8988T (cell line): ENCODE measurements at places on chromosomes 2 and 18.

DNA sequence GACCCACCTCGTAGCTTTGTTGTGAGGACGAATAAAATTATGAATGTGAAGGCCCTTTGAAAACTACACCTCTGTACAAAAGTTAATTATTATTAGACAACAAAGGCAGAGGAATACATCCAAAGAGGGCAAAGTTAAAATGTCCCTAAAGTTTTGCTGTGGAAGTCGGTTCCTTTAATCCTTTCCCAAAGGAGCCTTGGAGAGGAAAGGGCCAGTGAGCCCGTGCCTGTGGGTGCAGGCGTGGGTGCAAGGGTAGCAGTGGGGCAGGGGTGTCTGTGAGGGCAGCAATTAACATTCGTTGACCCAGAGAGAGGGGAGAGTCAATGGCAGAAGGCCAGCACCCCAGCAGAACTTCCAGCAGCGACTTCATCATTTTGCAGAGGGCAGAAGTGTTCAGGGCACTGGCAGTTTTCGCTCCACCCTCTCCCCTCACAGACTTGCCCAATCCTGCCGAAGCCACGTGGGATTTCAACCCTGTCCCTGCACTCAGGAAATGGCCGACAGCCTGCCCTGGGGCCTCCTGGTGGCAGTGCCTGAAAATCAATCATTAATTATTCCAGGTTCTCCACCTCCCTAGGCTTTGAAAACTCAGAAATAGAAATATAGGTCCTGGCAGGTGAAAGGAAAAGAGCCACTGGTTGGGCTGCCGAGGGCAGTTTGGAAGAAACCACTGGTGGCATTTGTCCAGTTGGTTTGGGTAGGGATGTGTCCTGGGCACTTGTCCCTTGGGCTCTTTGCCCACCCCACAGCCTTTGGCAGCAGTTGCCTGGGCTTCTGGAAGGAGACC is 4.2 kb upstream of the PAX8 start:
- DNase-seq, result peak; percentile 28

DNA sequence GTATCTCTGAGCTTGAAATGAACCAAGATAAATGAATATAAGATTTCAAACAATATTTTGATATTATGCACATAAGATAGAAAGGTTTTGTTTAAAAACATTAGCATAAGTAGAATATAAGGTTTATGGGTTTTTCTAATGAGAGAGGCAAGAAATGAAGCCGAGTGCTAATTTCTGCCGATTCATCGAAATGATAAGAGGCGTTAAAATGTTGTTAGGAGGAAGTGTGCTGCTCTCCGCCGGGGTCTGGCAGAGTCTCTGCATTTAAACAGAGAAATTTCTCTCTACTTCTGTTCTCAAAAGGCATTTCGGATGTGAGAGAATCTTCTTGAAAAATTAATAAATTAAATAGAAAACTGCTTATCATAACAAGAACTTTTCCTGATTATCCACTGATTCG is 83.6 kb downstream of the MRPS9 start:
- DNase-seq, result no peak

DNA sequence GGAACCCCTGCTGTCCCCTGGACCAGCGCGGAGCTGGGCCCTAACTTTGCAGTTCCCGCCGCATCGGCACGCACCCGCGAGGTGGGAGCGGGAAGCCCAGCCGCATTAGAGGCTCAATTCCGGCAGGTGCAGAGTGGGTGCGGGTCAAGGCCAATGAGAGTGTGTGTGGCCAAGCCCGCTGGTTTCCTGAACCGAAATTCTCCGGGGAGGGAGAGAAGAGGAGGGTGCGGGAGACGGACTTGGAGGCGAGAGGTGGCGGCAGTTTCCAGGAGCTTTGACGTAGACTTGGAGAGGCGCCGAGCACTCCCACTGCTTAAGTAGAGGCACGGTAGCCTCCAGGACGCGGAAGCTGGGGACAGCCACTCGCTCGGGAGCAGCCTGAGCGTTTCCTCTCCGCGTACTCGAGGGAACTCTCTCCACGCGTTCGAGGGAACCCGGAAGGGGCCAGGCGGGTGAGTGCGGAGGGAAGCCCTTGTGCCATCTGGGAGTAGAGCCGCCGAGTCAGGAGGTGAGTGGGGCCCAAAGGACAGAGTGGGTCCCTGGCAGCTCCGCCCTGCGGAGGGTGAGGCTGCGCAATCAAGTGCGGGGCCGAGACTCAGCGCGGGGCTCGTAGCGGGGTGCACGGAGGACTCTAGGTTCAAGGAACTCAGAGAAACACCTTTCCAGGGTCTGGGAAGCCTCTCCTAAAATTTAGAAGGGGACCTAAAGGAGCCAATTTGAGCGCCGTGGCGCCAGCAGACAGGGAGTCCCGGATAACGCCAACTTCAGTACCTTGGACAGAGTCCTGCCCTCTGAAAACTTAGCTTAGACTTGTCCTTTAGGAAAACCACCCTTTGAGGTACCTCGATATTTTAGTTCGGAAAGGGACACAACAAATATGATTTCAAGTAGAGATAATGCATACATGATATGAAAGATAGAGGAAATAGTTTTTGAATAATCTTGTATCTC is at the start of gene FAM237A:
Gene FAM237A (plus strand): TSS at position 413 of the 951 bp plus-strand sequence. CDS start 1,750 bp downstream, outside the sequence.
- DNase-seq, result no peak

DNA sequence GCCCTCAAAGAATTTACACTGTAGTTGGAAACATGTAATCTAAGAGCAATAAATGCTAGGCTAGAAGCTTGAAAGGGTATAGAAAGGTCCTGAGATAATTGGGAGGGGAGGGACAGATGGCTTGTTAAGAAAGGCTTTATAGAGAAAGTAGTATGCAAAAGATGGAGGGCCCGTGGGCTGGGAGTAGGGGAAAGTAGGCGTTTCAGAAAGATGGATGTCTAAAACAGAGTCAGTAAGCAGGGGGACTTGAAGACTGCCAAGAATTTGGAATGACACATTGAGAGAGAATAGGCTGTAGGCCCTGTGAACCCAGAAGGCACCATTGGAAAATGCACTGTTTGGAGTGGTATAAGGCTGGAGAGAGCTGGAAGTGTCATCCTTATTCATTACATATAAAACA is 822 bp downstream of the PSMG2 start:
- no peak for DNase-seq

DNA sequence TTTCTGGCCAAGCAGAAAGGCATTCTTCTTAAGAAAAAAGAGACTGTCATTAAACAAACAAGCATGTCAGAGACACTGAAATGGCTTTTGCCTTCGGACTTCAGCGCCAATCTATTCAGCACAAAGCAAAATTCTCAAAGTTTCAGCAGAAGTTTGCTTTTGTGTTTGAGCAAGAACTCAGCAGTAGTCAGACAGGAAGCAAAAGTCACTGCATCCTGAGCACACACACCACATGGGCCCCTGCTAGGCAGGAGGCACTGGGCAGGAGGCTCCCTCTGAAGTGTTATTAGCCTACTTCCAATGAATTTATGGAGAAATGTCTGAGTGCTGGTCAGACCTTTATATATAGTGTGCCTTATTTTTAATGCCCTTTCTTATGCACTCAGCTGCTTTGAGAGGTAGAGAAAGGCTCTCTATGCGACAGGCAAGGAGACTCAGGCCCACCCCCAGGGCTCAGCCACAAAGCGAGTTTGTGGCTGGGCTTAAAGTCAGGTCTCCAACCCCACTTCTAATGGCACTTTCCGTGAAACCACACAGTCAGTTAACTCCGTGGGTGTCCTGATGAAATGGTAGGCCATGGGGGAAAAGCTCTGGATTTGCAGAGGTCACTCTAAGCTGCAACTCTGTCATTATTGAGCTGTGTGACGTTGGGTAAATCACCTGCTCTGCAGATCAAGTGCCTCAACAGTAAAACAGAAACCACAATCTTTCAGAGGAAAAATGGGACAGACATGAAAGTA is 161.0 kb upstream of the TMEM200C start:
- DNase-seq, result no peak
